Left ventricle myocardium inferior (tissue), 1 donor: ENCODE measurements at places on chromosomes 2 and 18. TPM values are rescaled to one million over a fixed set of nuclear protein-coding genes. Genes with fewer than 3 reads are reported as not detected.

- no peak for DNase-seq
- H3K36me3 ChIP-seq, result peaks cover 97% of the 10 kb centered on the region
- H3K4me3 ChIP-seq, result no peak overlapping the region
- no peaks in the 10 kb centered on the region for H3K4me1 ChIP-seq
- no peaks in the 10 kb centered on the region for H3K27me3 ChIP-seq
These were observed 116.2 kb downstream of the RAB3GAP1 start for GRCh38 chr2:135168204-135168856.

PSMA8 gene
- not detected for total RNA-seq

IDH1 gene
- total RNA-seq, result 38.4 TPM

SNED1 gene
- total RNA-seq, result 6.1 TPM

DNA sequence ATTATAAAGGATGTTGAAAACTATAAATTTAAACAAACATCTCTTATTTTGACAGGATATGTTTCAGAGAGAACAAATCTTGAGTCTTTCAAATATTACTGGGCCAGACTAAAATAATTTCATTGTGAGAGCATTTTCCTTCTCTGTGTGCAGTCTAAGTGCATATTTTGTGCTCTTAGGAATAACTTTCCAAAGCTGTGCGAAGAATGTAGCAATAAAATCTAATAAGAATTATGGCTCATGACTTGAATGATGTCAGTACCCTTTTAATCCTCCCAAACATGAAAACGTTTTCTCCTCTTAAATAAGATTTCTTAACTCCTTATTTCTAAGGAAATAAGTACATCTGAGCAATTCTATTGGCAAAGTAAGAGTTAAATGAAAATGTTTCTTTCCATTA, 76.2 kb upstream of the EFEMP1 start:
- peaks cover 4% of the 10 kb centered on the region for H3K27me3 ChIP-seq
- H3K4me3 ChIP-seq, result no peak overlapping the region

DNA sequence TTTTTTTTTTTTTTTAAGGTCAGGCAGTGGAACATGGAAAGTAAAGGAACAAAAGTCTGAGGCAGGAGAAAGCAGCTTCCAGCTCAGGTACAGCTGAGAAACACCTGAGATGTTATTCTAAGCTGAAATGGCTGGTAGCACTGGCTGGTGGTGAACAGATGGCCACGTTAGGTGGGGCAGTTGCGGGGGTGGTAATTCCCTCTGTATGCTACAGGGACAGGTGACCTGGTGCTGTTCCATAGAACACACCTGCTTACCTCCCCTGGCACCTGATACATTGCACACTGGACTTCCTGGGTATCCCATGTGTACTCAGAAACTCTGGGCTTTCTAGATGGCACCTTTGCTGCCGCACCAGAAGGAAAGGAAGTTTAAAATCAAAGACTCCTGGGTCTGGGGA, 333.3 kb downstream of the SLC8A1 start:
- H3K4me1 ChIP-seq, result peaks cover 42% of the 10 kb centered on the region
- H3K4me3 ChIP-seq, result no peak overlapping the region
- H3K27ac ChIP-seq, result peak overlapping the region; percentile 20
- H3K36me3 ChIP-seq, result peaks cover 20% of the 10 kb centered on the region

DNA sequence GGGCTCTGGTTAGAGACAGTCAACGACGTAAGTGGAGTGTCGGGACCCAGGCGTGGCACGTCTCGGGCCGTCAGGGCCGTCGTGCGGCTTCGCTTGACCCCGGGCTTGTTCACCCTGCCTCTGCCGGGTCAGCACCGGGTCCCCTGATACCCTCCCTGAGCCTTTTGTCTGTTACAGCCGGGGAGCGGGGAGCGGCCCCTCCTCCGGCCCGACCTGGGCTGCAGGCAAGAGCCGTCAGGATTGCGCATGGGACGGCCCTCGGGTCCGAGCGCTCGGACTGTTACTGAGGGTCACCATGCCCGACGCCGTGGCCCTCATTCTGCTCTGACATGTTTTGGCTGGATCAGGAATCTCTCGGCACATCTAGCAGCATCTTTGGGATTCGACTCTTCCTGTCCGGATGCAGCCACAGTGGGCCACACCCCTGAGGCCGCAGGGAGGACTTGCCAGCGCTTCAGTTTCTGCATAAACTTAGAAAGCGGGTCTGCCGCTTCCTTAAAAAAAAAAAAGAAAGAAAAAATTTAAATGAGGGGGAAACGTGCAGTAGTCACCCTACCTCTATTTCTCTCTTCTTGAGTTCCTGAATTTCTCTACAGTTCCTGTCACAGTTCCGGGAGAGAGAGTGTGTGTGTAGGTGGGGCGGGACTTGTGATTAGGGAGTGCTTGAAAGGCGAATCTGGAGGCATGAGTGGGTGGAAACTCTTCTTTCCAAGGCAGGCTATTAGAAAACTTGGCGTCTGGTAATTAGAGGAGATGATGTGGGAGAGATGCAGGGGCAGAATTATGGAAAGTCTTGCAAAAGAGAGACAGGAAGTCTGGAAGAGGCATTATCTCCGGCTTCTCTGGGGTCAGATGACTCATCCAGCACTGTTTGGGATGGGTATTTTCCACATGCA, 909 bp downstream of the TMEM87B start:
- H3K36me3 ChIP-seq, result peaks cover 11% of the 10 kb centered on the region
- peaks cover 43% of the 10 kb centered on the region for H3K4me1 ChIP-seq
- H3K27me3 ChIP-seq, result no peaks in the 10 kb centered on the region
- peak; percentile 70 for DNase-seq

- no peak for DNase-seq
- H3K27ac ChIP-seq, result no peak overlapping the region
- peaks cover 5% of the 10 kb centered on the region for H3K4me1 ChIP-seq
- H3K4me3 ChIP-seq, result no peak overlapping the region
- no peaks in the 10 kb centered on the region for H3K27me3 ChIP-seq
These were observed 151.8 kb upstream of the SLC14A2 start for GRCh38 chr18:45463451-45463850.

DNA sequence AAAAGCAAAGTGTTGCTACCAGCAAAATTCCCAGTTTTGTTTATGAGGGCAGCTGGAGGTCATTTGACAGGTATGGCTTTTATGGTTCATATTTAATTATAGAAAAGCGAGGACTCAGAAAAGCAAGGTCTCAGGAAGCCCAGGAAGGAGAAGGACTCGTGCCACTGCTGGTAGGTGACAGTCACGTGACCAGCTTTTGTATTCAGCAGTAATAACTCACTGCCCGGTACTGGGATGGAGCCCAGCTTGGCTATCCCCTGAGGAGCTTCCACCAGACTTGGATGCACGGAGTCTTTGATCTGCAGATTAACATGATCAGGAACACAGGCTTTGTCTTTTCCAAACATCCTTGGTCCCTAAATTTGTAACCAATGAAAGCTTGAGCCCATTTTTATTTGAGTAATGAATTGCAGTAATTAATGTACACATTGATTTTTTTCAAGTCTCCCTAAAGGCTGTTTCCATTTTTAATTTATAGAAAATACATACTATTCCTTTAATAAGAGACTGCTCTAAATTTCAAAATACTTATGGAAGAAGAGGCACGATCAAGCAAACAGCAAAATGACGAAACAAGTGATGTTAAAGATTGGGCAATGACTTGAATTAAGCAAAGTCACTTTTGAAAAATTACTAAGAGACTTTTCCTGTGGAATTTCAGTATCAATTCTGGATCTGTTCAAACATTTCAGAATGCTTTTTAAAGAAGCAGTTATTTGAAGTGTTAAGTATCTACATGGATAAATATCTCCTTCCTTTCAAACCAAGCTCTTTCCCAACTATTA, 251.7 kb upstream of the HNRNPA3 start:
- H3K4me1 ChIP-seq, result no peaks in the 10 kb centered on the region
- DNase-seq, result no peak
- H3K27ac ChIP-seq, result no peak overlapping the region
- H3K36me3 ChIP-seq, result no peaks in the 10 kb centered on the region

- no peaks in the 10 kb centered on the region for H3K4me1 ChIP-seq
- no peaks in the 10 kb centered on the region for H3K27me3 ChIP-seq
- no peaks in the 10 kb centered on the region for H3K36me3 ChIP-seq
- H3K27ac ChIP-seq, result no peak overlapping the region
- DNase-seq, result no peak
These were observed 16.6 kb upstream of the NABP1 start for GRCh38 chr2:191661097-191661924.

- H3K27ac ChIP-seq, result peak within 1 kb of the TSS; percentile 36
- peak; percentile 46 for DNase-seq
- H3K36me3 ChIP-seq, result no peaks in the 10 kb centered on the region
- peak within 1 kb of the TSS; percentile 72 for H3K4me3 ChIP-seq
- peaks cover 8% of the 10 kb centered on the region for H3K27me3 ChIP-seq
These were observed at the start of gene CHST9 for GRCh38 chr18:27185025-27185763. Gene CHST9 (minus strand): TSS chr18:27185308. CDS start chr18:27142809, 42,499 bp downstream.

PTPRN gene
- 0.11 TPM for total RNA-seq

ALPI gene
- total RNA-seq, result not detected

FABP1 gene
- total RNA-seq, result not detected

CD8B2 gene
- not detected for total RNA-seq

- DNase-seq, result peak; percentile 31
- H3K4me3 ChIP-seq, result no peak overlapping the region
- no peaks in the 10 kb centered on the region for H3K4me1 ChIP-seq
- H3K27ac ChIP-seq, result no peak overlapping the region
These were observed 122.8 kb downstream of the LYPD1 start for GRCh38 chr2:132547090-132547687.

GRCh38 chr2:16031848-16032159, 91.5 kb downstream of the MYCN start:
- H3K36me3 ChIP-seq, result no peaks in the 10 kb centered on the region
- DNase-seq, result no peak
- no peak overlapping the region for H3K4me3 ChIP-seq
- H3K27ac ChIP-seq, result no peak overlapping the region
- H3K4me1 ChIP-seq, result no peaks in the 10 kb centered on the region

DLX1 gene
- total RNA-seq, result not detected

DHRS9 gene
- total RNA-seq, result 7.3 TPM
